ENCODE measurements at places on chromosomes 6 and 20.
A peak's percentile ranks its signal among the peaks of the same experiment; 100 is the strongest.

DNA sequence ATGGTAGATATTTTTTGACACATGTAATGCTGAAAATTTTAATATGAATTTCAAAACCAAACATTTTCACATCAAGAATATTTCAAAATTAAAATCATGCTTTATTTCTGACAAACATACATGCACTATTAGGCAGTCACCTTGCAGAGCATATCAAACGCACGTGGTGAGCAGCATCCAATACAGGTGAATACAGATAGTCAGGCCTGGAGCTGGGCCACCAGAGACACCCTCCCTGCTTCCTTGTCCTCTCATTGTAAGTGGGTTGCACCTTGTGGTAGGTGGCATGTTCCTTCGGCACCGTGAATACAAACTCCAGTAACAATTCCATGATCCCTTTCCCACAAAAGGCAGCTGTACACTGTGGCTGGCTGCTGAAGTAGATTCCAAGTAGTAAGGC lies 8.9 kb downstream of the REV3L start:
- DNase-seq = no peak

GRCh38 chr20:6590891-6591637 lies 176.4 kb upstream of the BMP2 start:
- DNase-seq = no peak

- DNase-seq = no peak
These were observed 100.0 kb downstream of the VEGFA start for GRCh38 chr6:43869792-43870659.

GRCh38 chr6:34120953-34121675 lies 24.8 kb downstream of the GRM4 start:
- DNase-seq = no peak

GRCh38 chr6:31271641-31272357 lies at the start of gene HLA-C:
TSS of gene HLA-C (minus strand) at chr6:31272092. CDS start at chr6:31272071, 21 bp downstream.
- peak; percentile 38 for DNase-seq

- peak; percentile 73 for DNase-seq
These were observed 20.8 kb downstream of the C20orf203 start for GRCh38 chr20:32652739-32653526.

- DNase-seq = no peak
These were observed 5.5 kb downstream of the ANKEF1 start for GRCh38 chr20:10040070-10040975.

DNA sequence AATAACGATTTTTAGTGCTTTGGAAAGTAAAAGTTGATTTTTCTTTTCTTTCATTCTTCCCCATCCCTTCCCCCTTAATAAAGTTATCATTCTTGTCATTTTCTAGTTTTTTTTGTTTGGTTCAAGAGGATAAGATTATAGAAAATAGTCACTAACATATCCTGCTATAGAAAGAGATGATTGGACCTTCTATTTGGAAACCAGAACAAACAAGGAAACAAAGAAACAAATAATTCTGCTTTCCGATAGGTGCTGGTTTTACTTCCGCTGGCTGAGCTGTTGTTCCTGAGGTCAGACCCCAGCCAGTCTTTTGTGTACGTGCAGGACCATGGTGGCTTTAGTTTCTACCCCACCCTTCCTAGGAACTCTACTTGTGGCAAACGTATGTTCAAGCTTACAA lies at the start of gene CDH26:
CDH26 (plus strand) TSS at position 301 of the 400 bp plus-strand sequence. CDS start 304 bp downstream, outside the sequence.
- DNase-seq = no peak

- no peak for DNase-seq
These were observed 13.9 kb upstream of the SCUBE3 start for GRCh38 chr6:35199866-35200265.

GRCh38 chr6:132096245-132096644 lies 145.1 kb upstream of the CCN2 start:
- DNase-seq = no peak

GRCh38 chr6:26550250-26550993 lies 12.3 kb downstream of the HMGN4 start:
- DNase-seq = no peak

DNA sequence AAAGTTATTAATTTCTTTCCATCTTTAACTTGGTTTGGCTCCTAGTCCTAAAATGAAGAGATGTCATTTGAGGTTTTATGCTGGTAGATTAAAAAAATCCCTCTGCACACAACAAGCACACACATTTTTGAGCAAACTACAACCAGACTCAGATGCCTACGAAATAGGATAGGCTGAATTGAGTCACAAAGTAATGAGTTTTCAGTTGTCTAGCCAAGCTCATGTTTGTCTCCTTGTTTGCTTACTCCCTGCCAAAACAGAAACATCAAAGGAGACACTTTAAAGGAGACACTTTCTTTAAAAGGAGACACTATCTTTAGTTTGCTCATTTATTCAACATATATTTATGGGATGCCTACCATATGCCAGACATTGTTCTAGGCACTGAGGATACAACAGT lies 56.2 kb downstream of the TPBG start:
- DNase-seq = no peak

DNA sequence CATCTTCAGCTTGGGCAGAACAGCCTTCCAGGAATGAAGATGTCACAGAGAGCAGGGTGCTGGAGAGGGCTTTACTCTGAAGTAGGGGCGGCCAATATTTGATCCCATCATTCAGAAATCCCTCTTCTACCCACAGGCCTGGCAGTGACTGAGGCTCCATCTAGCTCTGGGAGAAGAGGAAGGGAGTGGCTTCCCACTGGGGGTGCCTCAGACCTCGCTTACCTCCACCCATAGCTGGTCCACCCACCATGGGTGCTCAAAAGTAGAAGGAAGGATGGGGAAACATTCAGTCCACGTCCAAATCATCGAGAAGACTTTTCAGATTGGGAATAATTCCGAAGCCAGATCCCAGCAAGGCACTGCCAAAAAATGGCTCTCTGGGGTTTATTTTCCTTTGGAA lies 11.8 kb upstream of the THBD start:
- no peak for DNase-seq

DNA sequence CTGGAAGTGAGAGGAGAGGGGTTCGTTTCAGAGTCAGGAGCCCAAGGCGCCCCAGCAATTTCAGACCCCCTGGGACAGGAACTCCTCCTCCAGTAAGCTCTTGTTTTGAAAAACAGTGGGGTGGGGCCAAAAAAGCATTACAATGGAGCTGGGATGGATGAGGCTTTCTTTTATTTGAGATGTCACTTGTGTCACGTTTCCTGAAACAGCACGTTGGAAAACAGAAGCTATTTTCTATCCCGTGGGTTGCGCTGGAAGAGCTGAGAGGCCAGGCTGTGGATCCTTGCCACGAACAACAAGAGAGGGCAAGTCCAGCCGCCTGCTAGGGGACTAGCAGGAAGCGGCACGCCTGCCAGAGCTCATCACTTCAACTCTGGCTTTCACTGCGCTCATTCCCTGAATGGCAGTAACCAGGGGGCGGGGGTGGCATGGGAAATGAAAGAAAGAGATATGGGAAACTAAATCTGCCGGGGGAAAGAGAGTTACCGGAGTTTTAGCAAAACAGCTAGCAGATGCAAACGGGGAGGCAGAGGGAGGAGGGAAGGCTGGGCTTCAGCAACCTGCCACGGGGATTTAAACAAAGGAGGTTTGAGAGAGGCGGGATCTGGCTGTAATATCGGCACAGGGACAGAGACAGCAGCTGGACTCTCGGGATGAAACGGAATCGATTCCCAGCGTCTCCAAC lies 34.6 kb downstream of the GCNT2 start:
- DNase-seq = no peak

DNA sequence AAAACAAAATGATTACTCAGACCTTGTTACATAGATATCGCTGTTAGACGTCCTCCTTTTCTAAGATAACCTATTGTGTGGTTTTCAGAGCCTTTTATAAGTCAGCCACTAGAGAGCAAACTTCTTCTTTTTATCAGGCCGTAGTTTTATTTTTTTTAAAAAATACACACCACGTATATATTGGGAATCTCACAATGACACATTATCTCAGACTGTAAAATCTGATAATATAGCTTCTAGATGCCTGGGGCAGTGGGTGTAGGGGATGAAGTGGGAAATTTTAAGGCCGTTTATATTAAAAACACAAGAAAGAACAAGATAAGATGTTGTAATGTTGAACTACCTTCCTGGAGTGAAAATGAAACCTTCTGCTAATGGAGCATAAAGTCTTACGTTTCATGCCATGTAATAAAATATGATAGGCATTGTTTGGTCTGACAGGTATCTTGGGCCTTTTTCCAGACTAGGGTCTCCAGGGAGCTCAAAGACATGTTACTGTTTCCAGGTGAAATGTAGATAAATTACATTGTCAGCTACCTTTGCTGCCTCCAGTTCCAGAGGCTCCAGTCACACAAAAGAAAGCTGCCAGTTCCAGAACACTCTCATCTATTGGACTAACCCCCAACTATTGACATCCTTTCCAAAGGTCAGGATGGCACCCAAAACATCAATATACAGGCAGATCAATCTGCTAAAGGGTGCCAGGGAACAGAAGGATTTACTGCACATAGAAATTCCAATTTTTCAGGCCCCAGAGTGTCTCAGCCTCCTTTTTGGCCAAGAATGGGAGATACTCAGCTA lies 130.2 kb upstream of the AKIRIN2 start:
- DNase-seq = no peak

Measured in GOT3 (cell line).